ENCODE measurements at places on chromosomes 1 and 21.

DNA sequence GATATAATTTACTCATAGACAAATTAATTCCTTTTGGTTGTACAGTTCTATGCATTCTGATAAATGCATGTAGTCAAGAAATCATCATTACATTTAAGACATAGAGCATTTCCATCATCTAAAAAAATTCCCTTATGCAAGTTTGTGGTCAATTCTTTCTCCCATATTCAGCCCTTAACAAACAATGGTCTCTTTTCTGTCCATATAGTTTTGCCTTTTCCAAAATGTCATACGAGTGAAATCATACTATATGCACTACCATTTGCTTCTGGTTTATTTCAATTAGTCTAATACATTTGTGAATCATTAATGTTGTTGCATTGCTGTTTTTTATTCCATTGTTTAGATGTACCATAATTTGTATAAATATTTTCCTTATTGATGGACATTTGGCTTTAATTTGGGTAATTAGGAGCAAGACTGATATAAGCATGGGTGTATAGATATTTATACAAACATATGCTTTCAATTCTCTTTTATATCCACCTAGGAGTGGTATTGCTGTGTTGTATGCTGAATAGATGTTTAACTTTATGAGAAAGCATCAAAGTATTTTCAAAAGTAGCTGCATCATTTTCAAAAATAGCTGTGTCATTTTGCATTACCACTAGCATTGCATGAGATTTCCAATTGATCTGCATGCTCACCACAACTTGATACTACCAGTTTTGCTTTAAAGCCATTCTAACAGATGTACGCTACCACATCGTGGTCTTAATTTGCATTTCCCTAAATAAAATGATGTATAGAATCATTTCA is 397.0 kb upstream of the ADAMTS5 start:
- no peak for DNase-seq

DNA sequence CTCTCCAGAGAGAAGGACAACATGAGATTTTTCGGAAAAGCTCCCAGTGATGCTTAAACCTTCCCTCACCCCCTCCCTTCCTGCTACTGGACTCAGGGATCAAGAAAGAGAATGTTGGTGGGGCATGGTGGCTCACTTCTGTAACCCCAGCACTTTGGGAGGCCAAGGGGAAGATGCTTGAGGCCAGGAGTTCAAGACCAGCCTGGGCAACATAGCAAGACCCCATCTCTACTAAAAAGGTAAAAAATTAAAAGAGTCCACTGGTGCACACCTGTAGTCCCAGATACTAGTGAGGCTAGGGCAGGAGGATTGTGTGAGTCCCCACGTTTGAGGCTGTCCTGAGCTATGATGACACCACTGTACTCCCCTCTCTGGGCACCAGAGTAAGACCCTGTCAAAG is 162.9 kb upstream of the RAB4A start:
- no peak for DNase-seq

- no peak for DNase-seq
Measured at GRCh38 chr1:33508151-33508550, 35.7 kb downstream of the ZSCAN20 start.

DNA sequence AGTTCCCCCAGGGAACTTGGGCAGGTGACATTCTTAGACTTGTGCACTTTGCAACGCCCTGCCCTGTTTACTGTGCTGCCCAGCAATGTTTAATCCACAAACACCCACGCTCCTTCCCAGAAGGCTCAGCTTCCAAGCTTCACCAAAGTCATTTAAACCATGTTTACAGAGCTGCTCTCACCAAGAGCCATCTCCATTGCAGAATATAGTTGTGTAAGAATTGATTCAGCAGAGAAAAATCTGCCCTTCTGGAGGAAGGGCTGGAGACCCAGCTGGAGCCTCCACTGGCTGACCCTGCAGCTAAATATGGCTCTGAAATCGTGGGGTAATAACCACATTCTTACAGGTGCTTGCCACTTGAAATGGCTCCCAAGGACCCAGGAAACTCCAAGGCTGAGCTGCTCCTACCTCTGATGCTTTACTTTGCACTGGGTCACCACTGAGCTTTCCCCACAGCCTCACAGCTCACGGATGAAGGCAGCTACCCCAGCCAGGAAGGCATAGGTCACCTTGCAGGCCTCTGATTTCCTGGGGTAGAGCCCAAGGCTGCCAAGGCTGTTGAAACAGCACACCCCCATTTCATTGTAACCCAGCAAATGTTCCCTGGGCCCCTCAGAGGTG is 8.7 kb downstream of the CAPN2 start:
- no peak for DNase-seq

DNA sequence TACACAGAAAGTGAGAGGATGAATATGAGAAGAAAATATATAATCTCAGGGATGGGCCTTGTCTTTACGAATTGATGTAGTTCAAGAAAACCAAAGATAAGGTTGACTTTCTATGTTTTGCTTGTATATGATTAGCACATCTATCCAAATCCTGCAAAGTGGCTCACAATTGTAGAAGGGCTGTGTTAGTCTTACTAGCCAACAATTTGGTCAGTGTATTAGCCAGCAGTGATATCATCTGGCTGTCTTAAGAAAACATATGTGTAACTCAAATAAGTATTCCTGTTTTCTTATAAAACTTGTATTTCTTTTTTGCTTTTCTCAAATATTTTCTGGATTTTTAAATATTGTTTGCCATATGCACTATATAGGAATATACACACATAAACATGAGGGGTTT is 5.5 kb downstream of the SDCCAG8 start:
- no peak for DNase-seq

GRCh38 chr1:160217481-160218051 is 12.4 kb downstream of the PEA15 start:
- DNase-seq: no peak

DNA sequence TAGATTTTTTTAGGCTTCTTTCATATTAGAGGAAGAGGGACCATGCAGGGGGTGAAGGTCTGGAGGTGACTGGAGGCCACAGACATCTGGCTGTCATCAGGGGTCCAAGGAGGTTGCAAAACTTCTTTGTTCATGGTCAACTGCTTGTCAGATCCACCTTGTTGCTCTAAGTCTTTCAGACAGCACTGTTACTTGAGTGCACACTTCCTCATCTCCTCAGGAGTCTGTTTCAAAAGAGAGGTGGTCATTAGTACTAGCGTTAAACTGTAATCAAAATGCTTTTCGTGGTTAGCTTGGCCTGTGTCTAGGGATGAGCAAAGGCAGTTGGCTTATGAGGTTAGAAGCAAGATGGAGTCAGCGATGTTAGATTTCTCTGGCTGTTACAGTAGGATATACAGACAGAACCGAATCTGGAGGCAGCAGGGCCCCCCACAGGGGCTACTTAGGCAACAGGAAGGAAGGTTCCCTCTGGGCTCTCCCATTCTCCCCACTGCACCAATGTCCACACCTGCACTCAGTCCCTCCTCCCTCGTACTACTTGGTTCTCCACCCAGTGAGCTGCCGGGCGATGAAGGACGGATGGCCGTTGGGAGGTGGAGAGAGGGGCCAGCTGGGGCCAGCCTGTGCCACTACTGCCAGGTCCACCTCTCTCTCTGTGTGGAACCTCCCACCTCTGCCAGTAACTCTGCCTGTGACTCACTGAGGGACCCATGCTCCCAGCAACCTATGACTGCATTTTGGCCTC is 57.2 kb downstream of the TOR1AIP2 start:
- DNase-seq: no peak

- DNase-seq: no peak
Measured at GRCh38 chr1:167674156-167674555, 44.1 kb downstream of the RCSD1 start.

DNA sequence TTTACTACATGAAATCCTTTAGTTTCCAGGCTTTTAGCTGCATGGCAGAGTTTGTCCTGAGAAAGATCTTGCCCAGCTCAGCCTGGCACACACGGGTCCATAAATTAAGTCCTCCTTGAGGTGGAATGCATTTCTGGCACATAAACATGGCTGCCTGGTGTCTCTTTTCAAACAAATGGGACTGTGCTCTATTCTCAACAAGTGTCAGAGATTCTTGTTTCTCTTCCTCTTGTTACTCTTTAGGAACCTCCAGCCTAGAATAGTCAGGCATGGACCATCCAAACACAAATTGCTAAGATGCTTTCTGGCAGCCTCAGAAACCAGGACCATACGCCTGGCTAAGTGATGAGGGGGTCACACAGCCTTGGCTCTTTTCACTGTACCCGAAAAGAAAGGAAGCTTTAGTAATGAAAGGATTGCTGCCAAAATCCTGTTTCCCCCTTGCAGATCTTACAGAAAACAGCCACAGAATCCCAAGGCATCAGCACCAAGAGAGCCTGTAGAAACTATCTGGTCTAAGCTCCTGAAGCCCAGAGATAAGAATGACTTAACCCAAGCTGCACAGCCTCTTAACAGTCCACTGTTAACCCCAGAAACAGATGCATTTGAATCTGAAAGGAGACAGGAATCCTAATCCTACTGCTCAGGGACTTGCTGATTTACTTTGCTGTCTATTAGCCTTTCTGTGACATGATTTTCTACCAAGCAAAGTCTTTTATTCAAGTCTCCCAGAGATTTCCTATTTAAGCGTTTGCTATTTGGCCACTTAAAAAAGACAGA is 31.9 kb upstream of the NRDC start:
- no peak for DNase-seq

DNA sequence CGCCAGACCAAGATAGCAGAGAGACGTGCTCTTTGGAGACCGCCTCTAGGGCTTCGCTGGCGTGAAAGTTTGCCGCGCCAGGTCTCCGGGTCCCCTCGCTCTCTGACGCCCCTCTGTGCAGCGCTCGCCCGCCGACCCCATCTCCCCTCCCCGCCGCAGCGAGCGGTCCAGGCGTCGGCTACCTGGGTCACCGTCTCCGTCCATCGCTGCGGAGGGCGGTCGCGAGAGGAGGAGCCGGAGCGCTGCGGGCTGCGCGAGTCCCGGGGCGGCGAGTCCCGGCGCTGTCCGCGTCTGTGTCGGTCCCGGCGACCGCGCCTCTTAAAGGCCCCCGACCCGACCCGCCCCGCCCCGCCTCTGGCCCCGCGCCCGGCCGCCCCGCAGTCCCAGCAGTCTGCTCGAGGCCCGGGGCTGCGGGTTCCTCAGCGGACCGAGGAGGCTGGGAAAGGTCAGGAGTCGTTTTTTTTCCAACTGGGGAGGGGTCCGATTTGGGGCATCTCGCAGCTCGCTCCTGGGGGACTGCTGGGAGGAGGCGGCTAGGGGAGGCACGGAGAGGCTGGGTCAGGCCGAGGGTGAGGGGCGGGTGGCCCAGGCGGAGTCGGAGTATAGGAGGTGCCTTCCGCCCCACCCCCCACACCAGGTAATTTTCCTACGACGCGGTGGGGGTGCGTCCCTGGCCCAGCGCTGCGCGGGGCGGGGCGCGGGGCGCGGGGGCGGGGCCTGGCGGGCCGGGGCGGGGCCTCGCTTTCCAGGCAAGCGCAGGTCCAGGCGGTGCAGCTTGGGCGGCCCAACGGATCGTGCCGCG is at the start of the genes FBXO2 and FBXO44:
Gene FBXO2, minus strand, starts transcription at position 293 of the 802 bp plus-strand sequence. Its CDS starts 89 bp downstream, at position 204.
Gene FBXO44, plus strand, starts transcription at position 741 of the 802 bp plus-strand sequence. CDS start 959 bp downstream, outside the sequence.
- peak; percentile 58 for DNase-seq

GRCh38 chr1:44270686-44271628 is 57.7 kb downstream of the DMAP1 start:
- no peak for DNase-seq

DNA sequence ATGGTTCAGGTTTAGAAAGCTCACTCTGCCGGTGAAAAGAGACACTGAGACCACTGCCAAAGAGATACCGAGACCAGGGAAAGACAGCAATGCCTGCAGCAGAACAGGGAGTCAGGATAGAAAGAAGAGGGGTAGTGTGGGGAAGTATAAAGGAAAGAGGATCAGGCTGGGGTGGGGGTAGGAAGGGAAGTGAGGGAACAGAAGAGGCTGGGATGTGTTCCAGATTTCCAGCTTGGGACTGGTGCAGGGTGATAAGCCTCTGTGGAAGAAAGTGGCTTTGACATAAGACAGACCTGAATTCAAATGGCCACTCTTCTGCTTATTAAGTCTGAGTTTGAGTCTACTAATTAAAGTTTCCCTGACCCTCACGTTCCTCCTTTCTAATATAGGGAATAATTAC is 105.9 kb downstream of the PIK3R3 start:
- DNase-seq: no peak

DNA sequence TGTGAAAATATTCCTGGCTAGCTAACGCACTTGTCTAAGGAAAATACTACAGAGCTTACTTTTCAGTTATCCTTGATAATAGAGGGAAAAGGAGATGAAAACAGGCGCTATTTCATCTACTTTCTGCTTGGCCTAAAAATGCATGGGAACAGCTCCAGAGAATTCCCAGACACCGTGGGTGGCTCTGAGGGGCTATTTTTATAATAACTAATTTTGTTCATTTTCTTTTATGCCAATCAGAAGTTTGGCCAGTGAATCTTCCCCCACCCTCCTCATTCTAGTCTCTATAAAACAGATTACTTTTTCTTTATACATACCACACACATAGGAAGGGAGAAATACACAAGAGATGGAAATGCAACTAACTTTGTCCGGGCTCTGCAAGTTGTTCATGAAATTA is 322.9 kb downstream of the SETD4 start:
- DNase-seq: no peak

- DNase-seq: no peak
Measured at GRCh38 chr1:62425041-62425440, 11.8 kb upstream of the USP1 start.

- DNase-seq: no peak
Measured at GRCh38 chr1:85862456-85862855, 154.2 kb upstream of the ZNHIT6 start.

DNA sequence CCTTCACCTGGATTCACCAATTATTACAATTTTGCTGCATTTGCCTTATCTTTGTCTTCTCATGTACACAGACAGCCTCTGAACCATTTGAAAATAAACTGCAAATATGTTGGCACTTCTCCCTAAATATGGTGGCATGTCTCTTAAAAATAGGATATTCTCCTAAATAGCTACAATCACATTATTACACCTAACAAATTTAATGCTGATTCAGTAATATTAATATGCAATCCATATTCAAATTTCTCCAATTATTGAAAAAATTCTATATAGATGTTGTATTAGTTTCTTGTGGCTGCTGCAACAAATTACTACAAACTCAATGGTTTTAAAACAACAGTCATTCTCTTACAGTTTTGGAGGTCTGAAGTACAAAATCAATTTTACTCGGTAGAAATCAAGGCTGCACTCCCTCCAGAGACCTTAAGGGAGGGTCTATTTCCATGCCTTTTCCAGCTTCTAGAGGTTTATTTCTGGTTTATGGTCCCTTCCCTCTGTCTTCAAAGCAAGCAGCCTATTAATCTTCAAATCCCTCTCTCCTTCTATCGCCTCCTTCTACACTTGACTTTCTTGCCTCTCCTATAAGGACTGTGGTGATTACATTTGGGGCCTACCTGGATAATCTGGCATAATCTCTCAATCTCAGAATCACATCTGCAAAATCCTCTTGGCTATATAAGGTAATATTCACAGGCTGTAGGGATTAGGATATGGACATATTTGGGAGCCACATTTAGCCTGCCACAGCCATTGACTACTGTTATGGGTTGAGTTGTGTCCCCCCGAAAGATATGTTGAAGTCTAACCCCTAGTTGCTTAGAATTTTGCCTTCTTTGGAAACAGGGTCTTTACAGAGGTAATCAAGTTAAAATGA is 52.5 kb upstream of the BOLA1 start:
- no peak for DNase-seq

DNA sequence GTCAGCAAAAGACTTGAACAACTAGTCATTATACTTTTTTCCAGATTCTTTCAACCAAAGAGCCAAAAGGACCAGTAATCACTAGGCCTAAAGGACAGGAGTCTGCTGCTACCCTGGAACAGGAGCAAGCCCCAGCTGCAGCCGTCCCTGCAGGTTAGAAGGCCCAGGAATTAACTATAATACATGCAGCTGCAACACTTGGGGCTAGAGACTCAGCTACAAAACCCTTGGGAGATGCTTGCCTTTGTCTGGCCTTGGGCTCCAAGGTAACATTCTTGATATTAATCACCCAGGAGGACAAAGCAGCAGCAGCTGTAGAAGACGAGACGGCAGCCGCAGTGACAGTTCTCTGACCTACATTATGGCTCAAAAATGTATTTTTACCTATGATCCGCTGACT is 841.2 kb upstream of the ADGRL4 start:
- DNase-seq: no peak
